Posterior vena cava (tissue), 2 donors: ENCODE measurements at places on chromosomes 7 and 10. TPM values are rescaled to one million over a fixed set of nuclear protein-coding genes. Genes with fewer than 3 reads are reported as not detected.

The DAGLB gene
- 14.6 TPM for total RNA-seq

GRCh38 chr10:44339218-44339617, 45.7 kb downstream of the CXCL12 start:
- no peak for DNase-seq

- DNase-seq = no peak
Measured at GRCh38 chr7:86733783-86734182, 90.1 kb downstream of the GRM3 start.

- DNase-seq = no peak
Measured at GRCh38 chr7:138077809-138078208, 1.6 kb downstream of the AKR1D1 start.

- no peak for DNase-seq
Measured at GRCh38 chr7:54846273-54846672, 87.3 kb upstream of the SEC61G start.

- DNase-seq = peak; percentile 85
Measured at GRCh38 chr7:73738220-73738611, 386 bp downstream of the ABHD11 start.

DNA sequence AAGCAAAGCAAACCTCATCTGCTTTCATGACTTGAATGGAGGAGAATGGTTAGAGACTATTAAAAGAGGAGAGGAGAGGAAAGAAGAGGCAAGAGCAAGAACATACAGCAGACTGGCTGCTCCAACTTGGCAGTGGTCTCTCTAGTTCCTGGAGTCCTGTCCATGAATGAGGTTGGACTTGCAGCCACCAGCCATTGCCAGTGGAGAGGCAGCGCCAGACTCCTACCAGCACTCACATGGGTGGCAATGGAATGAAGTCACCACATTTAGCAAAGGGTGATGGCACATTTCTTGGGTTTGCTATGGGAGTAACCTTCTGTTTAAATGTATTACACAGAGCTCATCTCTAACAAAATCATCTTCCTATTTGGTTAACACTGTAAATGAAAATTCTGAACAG, 257.8 kb upstream of the IMMP2L start:
- no peak for DNase-seq

- no peak for DNase-seq
Measured at GRCh38 chr7:55538538-55538937, 33.8 kb downstream of the VOPP1 start.

The PNLIPRP2 gene
- 1.3 TPM for total RNA-seq

GRCh38 chr10:86677374-86677773, 9.1 kb downstream of the LDB3 start:
- DNase-seq = no peak

GRCh38 chr7:117019786-117020590, 66.7 kb downstream of the ST7 start:
- DNase-seq = peak; percentile 67

DNA sequence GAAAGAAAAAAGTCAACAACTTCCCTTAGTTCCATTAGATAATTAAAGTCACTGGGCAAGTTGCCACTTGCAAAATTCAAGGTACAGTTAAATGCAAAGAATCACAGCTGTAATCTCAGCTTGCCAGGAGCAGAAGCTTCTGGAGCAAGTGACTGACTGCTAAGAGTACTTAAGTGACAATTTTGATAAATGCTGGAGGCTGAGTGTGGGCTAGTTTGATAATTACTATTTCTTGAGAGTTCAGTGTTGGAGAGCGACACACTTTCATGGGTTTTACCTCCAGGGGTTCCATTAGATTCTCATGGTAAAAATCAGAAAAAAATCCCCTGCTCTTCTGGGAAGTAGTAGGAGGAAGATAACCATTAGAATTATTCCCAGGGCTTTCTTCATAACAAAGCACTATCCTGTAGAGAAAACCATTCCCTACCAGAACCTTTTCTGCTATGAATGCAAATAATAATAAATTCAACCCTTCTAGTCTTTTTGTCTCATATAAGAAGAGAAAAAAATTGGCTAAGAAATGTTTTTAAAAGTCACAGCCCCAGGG, 486.3 kb downstream of the POM121L12 start:
- no peak for DNase-seq

The HPSE2 gene
- 0.14 TPM for total RNA-seq

The ZNF736 gene
- 14.2 TPM for total RNA-seq

- DNase-seq = no peak
Measured at GRCh38 chr10:122551450-122551849, 9.1 kb upstream of the DMBT1 start.

The MSS51 gene
- 2.2 TPM for total RNA-seq

- no peak for DNase-seq
Measured at GRCh38 chr10:50605269-50605950, 18.3 kb downstream of the SGMS1 start.

- DNase-seq = peak; percentile 95
Measured at GRCh38 chr10:19815731-19816410, 361 bp upstream of the PLXDC2 start.

The ECHDC3 gene
- 8.1 TPM for total RNA-seq

DNA sequence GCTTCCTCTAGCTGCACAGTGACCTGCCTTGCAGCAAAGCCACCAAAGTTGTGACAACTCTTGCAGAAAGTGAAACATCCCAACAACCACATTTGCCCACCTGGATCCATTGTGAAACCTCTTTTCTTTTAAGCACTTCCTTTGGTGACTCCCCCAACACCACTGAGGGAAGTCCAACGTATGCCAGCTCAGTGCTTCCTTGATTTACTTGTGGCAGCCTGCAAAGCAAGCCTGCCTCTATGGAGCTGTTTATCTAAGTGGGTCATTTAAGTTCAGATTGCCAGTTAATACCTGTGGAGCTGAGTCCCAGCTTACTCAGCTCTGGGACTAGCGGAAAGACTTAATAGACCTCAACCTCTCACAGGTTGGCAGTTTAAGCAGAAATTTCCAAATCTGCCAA, 230.8 kb upstream of the GHITM start:
- DNase-seq = no peak

DNA sequence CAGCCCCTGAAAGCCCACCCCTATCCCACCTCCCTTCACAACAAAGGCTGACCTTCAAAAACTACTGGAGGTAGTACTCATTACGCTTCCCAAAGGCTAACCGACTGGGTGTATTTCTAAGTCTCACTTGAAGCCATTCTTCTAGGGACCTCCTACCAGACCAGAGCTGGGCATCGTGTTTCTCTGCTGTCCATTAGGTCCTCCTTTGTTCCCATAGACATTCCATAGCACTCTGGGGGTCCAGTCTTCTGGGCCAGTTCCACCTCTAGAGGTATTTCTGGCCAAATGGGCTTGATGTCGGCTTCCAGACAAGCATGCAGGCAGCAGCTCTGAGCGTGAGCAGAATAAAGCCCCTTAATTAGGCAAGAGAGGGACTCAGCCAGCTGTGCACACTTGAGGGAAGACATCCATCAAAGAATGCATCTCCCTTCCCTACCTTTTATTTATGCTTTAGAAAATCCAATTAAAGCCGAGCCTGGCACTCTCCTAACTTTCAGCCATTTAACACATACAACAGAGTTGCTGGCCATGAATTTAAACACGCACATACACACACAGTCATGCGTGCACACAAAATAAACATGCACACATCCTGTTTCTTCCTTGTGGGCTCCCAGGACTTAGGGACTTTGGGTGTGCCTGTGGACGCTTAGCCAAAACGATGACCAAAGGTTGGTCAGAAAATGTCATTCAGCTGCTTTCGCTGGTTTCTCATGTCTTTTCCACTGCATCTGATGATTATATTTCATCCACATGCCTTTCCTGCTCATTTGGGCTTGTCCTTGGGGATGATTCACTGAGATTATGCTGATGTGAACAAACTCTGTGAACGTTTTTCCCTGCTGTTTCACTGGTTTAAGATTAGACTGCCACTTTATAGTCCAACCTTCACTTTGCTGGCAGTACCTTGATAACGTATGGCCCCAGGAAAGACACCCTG, 362.0 kb upstream of the NFE2L3 start:
- DNase-seq = no peak

The RTKN2 gene
- total RNA-seq = 0.19 TPM

DNA sequence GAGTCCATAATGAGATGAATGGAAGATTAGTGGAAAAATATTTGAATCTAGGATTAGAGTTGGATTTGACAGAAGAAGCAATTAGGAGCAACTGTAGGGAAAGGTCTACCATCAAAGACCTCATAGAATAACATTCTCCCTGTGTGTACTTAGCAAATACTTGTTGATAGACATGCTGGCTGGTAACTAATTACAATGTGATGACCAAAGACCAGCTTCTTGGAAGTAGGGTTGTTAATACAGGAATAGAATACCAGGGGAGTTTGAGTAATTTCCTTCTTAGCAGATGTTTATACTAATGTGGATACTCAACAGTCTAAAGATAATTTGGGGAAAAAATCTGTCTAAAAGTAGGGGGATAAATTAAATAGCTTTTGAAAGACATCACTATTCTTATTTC, 357.5 kb upstream of the BMPER start:
- no peak for DNase-seq

DNA sequence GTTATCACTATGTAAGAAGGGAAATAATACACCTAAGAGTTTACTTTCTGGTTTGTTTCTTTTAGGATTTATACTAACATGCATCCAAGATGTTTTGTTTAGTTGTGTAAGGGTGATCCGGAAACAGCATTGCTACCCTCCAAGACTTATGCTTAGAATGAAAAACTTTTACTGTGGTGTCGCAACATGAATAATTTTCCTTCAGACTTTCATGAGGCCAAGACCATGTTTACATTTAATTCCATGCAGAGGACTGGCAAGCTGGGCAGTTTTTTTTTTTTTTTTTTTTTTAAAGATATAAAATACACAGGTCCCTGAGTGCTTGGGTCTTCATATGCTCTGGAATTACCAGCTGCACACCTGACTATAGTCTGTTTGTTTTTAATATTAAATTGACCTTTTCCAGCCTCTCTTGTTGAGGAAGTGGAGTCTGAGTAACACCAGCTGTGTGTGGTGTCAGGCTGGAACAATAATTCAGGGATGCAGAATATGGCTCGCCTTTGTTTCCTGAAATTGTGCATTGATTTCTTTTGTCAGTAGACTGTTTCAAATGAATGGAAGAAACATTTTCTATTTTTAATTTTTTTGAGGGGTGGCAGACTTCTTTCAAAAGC, 81.7 kb downstream of the ST7 start:
- DNase-seq = no peak

GRCh38 chr10:32077896-32078485, 21.8 kb upstream of the KIF5B start:
- DNase-seq = peak; percentile 87

DNA sequence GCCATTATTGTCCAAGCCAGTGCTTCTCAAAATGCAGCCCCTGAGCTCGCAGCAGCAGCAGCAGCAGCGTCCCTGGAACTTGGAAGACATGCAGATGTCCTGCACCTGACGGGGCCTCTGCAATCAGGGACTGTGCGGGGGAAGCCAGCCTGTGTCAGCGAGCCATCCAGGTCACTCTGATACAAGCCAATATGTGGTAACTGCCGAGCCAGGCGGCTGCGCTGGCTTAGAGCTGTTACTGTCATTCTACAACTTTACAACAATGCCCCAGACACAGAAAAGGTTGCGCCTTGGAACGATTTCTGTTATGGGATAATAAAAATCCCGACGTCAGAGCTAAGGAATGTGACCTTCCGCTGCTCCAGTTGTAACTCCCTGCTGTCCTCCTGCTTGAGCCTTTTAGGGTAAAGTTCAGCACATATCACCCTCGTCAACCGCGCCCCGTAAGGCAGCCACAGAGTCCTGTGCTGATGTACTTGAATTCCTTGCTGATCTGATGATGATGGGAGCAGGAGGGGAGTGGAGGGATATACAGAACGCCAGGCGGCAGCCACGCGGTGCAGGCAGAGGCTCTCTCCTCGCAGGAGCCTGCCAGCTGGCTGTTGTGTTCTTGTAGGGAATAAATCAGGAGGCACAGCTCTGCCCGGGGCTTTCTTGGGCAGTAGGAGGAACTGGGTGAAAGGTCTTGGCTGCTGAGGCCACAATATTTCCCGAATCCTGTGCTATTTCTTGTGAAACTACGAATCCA, 20.0 kb upstream of the CRYGN start:
- peak; percentile 94 for DNase-seq

DNA sequence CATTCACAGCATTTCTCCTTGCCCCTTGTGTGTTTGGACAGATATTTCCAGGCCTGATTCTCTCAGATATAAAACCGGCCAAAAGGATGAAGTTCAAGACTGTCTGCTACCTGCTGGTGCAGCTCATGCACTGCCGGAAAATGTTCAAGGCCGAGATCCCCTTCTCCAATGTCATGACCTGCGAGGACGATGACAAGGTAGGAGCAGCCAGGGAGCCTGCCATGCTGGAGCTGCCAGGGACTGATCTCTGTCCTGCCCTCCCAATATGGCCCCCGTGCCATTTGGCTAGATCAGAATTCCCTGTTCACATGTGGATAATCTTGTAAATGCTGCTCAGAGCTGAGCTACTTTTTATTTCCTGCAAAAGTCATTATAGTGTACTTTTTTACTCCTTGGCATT, 87.8 kb downstream of the ADCY1 start:
- no peak for DNase-seq

- DNase-seq = no peak
Measured at GRCh38 chr10:56622335-56622973, 261.4 kb upstream of the ZWINT start.

The REPIN1 gene
- total RNA-seq = 50.5 TPM

The PILRA gene
- 5.9 TPM for total RNA-seq

DNA sequence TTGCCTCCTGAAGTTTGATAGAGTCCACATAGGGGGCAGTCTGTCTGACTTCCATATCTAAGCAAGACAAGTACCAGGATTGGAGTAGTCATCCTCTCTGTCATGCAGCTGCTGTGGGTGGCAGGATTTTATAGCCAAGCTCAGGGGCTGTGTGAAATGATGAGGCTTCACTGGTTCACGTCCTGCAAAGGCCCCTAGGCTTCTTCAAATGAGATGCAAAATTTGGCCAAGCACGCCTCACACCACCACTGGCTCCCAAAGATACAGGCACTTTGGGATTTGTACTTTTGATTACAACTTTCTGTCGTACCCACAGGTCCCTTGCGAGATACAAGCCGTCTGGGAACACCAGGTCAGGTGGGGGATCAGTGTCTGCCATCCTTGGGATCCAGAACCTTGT, 67.1 kb downstream of the WDFY4 start:
- no peak for DNase-seq

DNA sequence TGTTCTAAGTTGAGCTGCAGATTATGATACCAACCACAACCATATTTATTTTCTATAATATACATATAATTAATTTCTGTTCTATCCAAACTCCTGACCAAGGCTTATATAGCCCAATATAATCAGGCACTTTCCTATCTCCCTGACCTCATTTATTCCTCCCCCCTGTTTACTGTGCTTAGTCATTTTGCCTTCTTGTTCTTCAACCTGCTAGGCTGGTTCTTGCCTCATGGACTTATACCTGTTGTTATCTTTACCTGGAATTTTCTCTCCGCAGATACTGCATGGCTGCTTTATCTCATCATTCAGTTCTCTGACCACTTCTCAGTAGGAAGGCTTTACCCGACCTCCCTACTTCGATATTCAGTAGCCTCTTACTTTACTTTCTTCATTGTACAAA, 24.9 kb upstream of the FAM3C start:
- no peak for DNase-seq

The RELN gene
- 6.2 TPM for total RNA-seq
